ENCODE measurements at places on chromosomes 3 and 15.

- DNase-seq, result peak; percentile 51
Measured at GRCh38 chr3:157594413-157594812, 91.2 kb upstream of the VEPH1 start.

GRCh38 chr15:58462973-58463663 is 31.3 kb downstream of the LIPC start:
- no peak for DNase-seq

DNA sequence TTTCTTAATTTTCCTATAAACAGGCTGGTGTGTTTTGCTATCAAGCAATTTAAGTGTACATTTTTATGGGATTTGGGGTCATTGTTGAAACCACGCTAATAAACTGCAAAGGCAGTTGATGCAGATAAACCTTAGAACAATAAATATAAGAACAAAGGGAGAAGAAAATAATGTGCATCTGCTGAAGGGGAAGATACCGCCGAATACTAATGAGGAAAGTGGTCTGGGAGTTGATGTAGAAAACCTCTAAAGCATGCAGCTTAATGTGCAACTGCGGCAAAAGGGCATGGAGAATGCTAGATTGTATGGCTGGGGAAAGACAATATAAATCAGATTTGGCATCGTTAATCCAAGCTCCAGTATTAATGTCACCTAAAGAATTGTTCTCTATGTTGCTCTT is 29.8 kb upstream of the CHL1 start:
- DNase-seq, result no peak

DNA sequence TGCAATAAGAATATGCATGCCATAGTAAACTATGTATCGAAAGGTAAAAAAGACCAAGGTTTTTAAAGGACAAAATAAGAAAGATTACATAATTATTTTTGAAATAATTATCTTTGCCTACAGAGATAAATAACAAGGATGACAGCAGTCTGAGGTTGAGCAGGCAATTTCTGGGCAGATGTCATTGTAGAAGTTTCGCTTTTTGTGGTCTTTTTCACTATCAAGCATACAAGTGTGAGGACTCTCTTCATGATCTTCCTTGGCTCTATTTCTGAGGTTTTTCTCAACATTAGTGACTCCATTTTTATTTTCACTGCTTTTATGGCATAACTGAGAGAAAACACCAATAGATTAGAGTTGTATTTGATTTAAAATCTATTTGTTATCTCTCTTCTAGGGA is 1337.9 kb upstream of the EPHA6 start:
- DNase-seq, result no peak

DNA sequence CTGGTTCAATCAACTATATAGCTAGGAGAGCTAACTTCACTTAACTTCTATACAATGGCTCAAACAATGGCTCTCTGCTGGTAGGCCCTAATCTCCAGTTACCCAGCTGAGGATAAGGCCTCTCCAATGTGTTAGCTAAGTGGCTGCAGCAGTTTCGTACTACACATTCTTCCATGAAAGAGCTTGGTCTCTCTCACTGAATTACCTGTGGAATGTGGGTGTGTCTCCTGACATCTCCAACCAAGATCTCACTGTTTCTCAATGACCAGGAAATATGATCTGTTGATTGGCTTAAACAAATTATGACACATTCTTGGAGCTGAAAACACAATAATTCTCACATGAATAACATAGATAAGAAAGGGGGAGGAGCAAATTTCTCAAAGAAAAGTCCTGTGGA is 169.8 kb upstream of the ROBO1 start:
- no peak for DNase-seq

Data from AML-193 (cell line).